Pulmonary artery endothelial cell (primary cell): ENCODE measurements at places on chromosomes 6 and 20. TPM values are rescaled to one million over a fixed set of nuclear protein-coding genes. Genes with fewer than 3 reads are reported as not detected.

Gene HUS1B
- total RNA-seq, result 0.71 and 0.73 TPM in 2 replicates

Gene IGF2R
- 63.2 and 72.4 TPM in 2 replicates for total RNA-seq

Gene ISM1
- under 0.01 and 0.04 TPM in 2 replicates for total RNA-seq

GRCh38 chr6:33314943-33315792 lies 1.3 kb upstream of the TAPBP start:
- no peak for DNase-seq

DNA sequence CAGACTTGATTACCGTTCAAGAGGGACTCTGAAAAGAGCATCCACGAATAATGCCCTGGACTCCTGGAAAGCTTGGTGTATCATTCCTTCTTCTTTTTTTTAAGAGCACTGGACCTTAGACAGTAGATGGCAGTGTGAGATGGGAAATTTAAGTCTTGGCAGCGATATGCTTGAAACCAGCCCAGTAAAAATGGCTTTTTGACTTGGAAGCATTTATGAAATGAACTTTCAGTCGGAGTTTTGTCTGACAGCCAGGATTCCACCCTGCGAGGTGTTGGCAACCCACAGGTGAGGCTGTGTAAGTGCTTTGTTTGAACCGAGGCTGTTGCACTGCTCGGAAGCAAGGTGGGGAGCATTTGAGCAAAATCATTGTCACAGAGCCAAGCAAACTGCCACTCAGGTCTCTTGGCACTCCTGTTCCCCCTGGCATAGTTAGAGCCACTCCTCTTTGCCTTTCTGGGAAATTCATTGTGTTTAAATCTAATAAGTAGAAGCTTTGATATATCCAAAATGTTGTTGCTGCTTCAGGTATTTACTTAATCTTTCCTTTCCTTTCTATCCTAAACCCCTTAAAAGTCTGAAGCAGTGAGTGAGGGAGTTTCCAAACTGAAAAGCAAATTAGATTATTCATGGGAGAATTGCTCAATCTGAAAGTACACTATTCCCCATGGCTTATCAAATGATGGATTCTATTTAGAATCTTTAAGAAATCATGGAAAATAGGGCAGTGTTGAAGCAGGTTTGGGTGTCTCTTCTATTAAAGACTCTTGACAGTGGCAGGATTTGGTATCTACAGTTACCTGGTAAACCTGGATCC lies 272.8 kb upstream of the SLC35B3 start:
- no peak for DNase-seq
